Natural killer cell (primary cell): ENCODE measurements at places on chromosomes 2 and 18. TPM values are rescaled to one million over a fixed set of nuclear protein-coding genes. Genes with fewer than 3 reads are reported as not detected.

DNA sequence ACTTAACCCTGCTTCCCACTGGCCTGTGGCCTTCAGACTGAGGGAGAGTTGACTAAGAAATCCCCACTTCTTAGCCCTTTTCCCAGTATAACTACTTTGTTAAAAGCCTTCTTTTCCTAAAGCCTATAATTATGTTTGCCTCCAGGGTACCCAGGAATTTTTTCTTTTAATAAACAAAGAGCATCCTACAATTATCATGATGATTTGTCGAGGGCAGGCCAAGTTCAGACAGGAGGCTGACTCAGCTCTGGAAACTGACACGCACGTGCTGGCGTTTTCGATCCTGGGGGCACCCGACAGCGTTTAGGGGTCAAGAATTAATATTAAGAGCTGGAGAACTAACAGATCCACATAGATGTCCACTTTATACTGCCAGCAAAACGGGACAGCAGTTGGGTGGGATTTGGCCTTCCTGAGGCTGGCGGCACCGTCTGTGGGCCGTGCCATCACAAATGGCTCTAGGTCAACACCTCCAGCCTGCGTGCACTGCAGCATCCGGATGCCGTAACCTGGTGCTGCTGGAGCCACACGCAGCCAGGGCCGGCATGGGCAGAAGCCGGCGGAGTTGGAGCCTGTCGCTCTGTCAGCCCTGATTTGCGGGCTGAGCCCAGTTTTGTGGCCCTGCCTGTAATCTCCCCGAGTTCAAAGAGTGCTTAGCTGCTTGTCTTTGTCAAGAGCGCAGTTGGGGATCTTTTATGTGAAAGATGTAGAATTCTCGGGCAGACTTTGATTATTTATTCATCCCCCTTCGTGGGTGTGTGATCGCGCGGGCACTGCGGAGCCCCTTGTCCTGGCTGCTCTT is 191.0 kb downstream of the GLI2 start:
- DNase-seq = no peak

GRCh38 chr2:65057391-65058052 is 1.3 kb downstream of the CEP68 start:
- DNase-seq = peak; percentile 89

DNA sequence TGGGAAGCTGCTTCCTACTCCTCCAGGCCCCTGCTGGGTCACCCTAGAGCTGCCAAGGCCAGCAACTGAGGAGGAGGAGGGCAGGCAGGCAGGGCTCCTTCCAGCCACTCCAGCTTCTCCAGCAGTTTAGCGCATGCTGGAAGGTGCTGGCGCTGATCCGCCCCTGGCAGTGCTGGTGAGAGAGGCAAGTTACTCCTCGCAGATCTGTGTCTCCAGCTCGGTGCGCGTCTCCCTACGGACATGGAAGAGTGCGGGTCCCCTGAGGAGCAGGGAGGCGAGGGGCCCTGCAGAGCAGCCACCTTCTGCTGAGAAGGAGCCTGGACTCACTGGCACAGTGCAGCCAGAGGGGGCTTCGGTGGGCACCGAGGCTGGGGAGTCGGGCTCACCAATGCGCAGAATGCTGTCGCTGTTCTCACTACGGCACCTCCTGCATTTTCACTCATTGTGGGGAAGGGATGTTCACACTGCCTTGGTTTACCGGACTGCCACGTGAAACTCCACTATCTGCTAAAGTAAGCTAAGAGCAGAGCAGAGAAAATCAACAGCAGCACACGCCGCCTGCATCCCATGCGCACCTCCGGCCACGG is 206.0 kb downstream of the HDAC4 start:
- no peak for DNase-seq

- no peak for DNase-seq
Measured at GRCh38 chr18:5600378-5601071, 56.7 kb upstream of the EPB41L3 start.

AKAIN1 gene
- total RNA-seq = not detected

DUSP2 gene
- 432 TPM for total RNA-seq

- peak; percentile 0 for DNase-seq
Measured at GRCh38 chr2:31354837-31355236, 59.7 kb downstream of the XDH start.

CDKL4 gene
- total RNA-seq = not detected

- peak; percentile 29 for DNase-seq
Measured at GRCh38 chr2:31886700-31887099, 124.1 kb downstream of the MEMO1 start.

GRCh38 chr2:25816249-25816648 is 62.0 kb downstream of the ASXL2 start:
- DNase-seq = no peak

DNA sequence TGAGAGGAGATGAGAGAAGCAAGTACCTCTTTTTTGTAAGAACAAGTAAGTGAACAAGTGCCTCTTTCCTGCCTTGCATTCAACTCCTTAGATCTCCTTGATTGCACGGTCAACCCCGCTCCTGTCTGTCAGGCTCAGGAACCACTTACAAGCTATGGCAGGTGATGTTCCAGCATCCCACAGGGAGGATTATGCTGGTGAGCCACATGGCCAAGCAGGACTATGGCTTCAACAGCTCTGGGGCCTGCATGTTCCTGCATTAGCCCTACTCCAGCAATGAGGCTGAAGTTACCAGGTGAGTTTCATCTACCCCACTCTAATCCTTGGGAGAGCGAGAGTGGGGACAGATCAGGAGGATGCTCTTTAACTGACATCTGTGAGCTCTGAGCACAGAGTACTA is 29.5 kb downstream of the TTC32 start:
- DNase-seq = no peak

DNA sequence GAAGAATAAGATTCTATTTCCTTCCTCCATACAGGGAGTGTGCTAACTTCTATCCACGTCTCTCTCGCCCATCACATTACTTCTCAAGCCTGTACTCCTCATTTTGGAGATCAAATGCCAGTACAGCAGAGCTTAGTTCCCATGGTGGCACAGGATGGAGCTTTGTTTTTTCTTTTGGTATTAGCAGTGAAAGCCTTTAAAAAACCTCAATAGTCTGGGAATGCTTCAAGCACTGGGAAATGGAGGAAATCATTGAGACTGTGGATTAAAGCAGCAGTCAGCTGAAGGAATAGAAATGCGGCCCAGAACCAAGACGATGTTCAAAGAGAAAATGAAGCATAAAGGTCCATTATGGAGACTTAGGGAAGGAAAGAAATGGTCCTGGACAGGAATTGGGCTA is 102.3 kb downstream of the NRXN1 start:
- no peak for DNase-seq

GRCh38 chr2:132681766-132682165 is 11.8 kb upstream of the LYPD1 start:
- no peak for DNase-seq

DNA sequence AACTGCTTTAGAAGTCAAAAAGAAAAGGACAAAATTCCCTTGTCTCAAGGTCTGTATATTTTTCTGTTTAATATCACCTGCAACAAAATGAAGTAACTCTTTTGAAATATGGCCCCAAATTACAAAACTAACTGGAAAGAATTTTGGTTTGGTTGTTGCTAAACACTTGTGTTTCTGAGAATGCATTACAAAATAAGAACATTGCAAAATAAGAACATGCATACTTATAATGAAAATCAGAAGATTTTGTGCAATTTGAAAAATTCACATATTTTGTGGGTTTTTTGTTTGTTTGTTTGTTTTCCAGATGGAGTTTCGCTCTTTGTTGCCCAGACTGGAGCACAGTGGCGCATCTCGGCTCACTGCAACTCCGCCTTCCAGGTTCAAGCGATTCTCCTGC is 21.8 kb downstream of the NDUFB3 start:
- DNase-seq = no peak

DNA sequence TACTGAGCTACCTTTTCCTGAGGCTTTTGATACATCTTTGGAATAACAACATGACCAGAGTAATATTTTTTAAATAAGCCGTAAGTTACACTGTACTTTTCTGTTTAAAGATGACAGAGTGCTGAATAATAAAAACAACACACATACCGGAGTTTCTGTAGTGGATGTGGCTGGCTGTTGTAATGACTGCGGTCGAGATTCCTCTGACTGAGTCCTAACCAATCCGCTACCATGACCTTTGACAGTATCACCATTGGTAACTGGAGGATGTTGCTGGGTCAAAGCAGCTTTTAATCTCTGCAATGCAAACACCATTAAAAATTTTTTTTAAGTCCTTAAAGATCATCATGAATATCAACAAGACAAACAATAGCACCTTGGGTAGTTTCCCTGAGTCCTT is 70.7 kb downstream of the ATF2 start:
- DNase-seq = no peak

SIX2 gene
- not detected for total RNA-seq

CRYGC gene
- total RNA-seq = not detected

NEMP2 gene
- 17.2 TPM for total RNA-seq

- DNase-seq = peak; percentile 23
Measured at GRCh38 chr2:200713704-200714064, 98.0 kb upstream of the BZW1 start.

DNA sequence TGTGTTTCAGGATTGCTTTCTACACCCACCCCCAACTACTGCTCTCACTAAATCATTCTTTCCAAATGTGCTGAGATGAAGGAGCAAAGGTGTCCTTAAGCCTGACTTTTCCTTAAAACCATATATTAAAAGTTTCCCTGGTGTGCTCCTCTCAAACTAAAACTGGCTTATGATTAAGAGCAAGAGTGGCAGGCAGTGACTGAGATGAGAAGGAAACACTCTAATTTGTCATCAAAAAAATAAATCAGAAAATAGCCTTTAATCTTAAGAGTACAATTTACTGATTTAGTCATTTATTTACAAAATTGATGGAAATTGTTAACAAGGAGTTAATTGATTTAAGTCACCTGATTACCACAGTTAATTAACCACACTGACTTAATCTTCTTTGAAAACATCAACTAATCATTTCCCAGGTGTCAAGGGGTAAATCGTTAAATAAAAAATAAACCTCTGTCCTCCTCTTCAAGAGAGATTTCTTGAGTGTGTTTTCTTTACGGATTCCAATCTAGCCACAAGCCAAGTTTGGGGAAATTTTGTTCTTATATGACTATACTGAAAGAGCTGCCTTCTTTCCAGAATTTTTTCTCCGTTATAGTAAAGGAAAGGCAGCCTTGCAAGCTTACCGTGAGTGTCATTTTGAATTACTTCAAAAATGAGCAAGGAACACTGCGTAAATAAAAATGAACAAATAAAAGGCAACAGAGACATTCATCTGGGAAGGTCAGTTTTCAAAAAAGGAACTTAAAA is 17.4 kb downstream of the LRP2 start:
- DNase-seq = no peak

MRO gene
- total RNA-seq = not detected

ALPG gene
- total RNA-seq = not detected

NMUR1 gene
- 67.4 TPM for total RNA-seq

- no peak for DNase-seq
Measured at GRCh38 chr2:40937284-40937683, 485.4 kb upstream of the SLC8A1 start.

DNA sequence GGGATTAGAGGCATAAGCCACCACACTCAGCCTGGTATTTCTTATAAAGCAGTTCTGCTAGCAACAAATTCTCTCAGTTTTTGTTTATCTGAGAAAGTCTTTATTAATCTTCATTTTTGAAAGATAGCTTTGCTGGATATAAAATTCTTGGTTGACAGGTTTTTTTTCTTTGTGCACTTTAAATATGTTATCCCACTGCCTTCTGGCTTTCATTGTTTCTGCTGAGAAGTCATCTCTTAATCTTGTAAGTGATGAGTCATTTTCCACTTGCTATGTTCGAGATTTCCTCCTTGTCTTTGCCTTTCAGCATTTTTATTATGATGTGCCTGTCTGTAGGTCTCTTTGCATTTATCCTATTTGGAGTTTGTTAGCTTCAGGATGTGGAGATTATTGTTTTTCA is 5.9 kb upstream of the ELAC1 start:
- DNase-seq = no peak

C1GALT1C1L gene
- total RNA-seq = not detected

RFTN2 gene
- total RNA-seq = not detected

MOGAT1 gene
- not detected for total RNA-seq

DNA sequence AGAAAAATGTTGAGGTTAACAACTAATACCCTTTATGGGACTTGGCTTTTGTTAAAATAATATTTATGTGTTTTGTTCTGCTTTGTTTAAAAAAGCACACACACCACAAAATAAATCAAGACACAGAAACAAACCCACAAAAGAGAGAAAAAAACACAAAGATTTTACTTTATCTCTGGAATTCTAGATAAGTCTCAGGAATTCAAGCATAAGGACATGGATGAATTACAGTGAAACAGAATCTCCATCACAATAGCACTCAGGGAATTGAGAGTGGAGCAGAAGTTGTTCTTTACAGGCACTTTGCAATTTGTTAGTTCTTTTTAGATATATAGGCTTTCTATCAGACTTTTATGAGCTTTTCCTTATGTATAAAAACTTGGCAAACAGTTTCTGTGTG is 360.9 kb upstream of the ZC3H15 start:
- no peak for DNase-seq

DNA sequence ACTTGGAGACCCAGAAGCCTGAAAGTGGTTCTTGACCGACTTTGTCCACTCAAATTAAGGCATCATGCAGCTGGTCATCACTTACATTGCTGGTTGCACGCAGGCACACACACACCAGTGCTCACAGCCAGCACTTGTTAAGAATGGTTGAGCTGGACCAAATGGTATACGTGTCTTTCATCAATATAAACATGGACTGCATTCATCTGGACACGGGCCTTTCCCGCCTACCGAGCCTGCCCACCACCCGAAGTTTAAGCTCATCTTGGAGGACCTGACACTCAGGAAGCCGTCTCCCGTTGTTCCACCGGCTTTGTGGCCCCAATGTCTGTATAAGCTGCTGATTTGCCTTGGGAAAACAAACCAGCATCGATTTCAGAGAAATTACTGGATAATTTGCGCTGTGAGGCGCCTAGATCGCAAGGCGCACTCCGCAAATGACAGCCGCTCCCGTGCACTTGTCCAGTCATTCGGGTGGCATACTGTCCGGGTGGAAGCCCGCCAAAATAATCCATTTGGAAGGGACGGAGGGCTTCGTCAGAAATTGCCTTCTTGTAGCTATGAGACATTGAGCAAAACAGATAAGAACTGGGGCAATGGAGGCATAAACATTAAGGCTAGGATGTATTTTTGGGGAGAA is 40.1 kb upstream of the AKAIN1 start:
- DNase-seq = no peak

- DNase-seq = no peak
Measured at GRCh38 chr18:48318436-48318835, 90.7 kb downstream of the ZBTB7C start.

DNA sequence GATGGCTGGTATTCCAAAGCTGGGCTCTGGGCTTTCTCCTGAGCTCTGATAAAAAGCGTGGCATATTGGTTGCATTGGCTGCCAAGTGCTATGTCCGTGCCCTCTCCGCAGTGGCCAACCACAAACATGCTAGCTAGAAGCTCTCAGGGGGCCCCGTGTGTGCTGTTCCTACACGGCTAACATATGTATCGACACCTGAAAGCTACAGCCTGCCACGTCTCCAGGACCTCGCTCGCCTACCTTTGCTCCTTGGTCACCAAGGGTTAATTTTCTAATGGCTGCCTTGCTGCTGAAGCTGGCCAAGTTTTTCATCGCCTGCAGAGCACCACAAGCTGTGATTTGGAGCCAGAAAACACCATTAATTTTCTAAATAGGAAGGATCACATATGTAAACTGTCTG is 888.4 kb downstream of the BCL11A start:
- DNase-seq = no peak

- no peak for DNase-seq
Measured at GRCh38 chr18:48882379-48882778, 68.4 kb downstream of the SMAD7 start.

GATA6 gene
- total RNA-seq = 1.1 TPM
